ENCODE measurements at places on chromosomes 1 and 21. TPM values are rescaled to one million over a fixed set of nuclear protein-coding genes. Genes with fewer than 3 reads are reported as not detected.

LDLRAD1 gene
- total RNA-seq: not detected

FHL3 gene
- total RNA-seq: 27.2 TPM

TSSK3 gene
- total RNA-seq: under 0.01 TPM

ANKRD35 gene
- total RNA-seq: 6.8 TPM

LIN9 gene
- 7.6 TPM for total RNA-seq

TRIM58 gene
- not detected for total RNA-seq

ZFP69 gene
- 3.0 TPM for total RNA-seq

CELF3 gene
- not detected for total RNA-seq

NBPF4 gene
- total RNA-seq: not detected

TLR5 gene
- not detected for total RNA-seq

STUM gene
- not detected for total RNA-seq

MYOM3 gene
- total RNA-seq: not detected

ST6GALNAC3 gene
- total RNA-seq: 3.6 TPM

LDLRAD2 gene
- total RNA-seq: under 0.01 TPM

WNT3A gene
- total RNA-seq: not detected

ATAD3C gene
- not detected for total RNA-seq

Measured in bronchus fibroblast of lung (primary cell).